ENCODE measurements at places on chromosomes 6 and 20.
A peak's percentile ranks its signal among the peaks of the same experiment; 100 is the strongest.

DNA sequence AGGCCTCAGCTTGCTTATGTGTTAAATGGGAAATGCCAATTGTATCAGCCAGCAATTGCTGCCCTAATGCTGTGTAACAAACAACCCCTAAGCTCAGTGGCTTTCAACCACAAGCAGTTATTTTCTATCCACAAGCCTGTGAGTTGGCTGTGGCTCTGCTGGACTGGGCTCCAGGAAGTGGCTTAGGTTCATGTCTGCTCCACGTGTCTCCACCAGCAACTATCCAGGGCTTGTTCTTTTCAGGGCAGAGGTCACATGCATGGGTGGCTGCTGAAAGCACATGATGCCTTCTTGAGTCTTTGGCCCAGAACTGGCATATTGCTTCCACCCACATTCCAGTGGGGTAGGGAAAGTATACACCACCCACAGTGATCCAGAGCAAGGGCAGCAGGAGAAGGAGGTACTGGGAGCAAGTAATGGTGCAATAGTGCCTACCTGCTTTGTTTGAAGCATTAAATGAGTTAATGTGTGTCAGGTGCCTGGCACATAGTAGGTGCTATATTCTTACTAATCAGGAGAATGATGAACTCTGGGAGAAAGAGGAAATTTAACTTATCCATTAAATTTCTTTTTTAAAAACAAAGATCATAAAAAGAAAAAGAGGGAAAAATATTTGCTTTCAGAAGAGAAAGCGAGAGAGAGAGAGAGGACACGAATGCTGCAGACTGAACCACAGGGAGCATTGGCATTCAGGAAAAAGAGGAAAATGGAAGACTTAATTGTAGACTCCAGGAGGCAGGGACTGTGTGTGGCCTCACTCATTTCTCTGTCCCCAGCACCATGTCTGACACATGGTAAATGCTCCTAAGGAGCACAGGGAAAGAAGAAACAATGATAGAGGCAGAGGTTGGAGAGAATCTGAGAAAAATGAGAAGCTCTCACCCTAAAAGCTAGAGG lies 25.2 kb upstream of the RNF24 start:
- DNase-seq, result no peak

GRCh38 chr20:54347166-54347833 lies 128.1 kb upstream of the DOK5 start:
- DNase-seq, result no peak

DNA sequence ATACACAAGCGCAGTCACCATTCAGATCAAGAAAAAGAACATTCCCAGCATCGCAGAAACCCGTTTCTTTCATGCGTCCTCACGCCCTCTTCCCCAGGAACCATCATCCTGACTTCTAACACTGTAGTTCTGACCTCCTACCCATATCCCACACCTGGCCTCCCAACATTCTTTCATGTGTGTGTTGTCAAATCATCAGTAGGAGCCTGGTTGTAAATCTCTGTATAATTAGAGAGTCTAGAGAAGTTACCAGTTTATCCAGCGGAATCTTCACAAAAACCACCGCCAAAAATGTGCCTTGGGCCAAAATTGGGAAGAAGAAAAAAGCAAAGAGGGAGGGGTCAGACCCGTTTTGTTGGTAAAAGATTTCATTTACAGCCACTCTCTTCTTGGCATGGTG lies 91.6 kb downstream of the RTN4IP1 start:
- DNase-seq, result no peak

DNA sequence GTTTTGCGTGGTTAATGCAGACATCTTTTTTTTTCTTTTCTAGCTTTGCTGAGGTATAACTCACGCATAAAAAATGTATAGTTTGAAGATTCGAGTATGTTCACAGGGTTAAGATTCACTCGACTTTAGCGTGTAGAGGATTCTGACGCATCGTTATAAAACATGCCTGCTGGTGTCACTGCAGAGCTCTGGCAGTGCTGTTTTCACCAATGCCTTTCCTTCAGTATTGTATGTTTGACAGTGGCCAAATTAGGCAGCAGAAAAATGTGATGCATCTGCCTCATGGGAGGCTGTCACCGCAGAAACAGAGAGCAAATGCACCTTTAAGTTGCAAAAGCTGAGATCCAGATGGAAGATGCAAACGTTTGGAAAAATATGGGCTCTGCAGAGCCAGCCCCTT lies 18.0 kb upstream of the SIRPB2 start:
- no peak for DNase-seq

DNA sequence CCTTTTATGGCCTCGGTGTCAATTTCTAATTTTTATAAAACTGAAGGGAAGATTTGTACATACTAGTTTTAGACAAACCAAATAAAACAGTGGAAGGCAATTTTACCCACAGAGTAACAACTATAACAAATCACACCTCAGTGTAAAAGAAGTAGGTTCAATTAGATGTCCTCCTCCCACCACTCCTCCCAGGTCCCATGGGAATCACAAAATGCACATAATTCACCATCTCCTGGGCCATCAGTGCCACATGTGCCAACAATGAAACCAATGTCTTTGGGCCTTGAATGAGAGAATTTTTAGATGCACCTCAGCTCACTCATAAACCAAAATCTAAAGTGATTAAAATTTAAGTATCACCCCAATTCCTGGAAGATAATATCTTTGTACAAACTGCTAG lies 267.8 kb downstream of the BTBD9 start:
- DNase-seq, result no peak

- no peak for DNase-seq
These were observed 202.8 kb upstream of the BTBD3 start for GRCh38 chr20:11714886-11715285.

DNA sequence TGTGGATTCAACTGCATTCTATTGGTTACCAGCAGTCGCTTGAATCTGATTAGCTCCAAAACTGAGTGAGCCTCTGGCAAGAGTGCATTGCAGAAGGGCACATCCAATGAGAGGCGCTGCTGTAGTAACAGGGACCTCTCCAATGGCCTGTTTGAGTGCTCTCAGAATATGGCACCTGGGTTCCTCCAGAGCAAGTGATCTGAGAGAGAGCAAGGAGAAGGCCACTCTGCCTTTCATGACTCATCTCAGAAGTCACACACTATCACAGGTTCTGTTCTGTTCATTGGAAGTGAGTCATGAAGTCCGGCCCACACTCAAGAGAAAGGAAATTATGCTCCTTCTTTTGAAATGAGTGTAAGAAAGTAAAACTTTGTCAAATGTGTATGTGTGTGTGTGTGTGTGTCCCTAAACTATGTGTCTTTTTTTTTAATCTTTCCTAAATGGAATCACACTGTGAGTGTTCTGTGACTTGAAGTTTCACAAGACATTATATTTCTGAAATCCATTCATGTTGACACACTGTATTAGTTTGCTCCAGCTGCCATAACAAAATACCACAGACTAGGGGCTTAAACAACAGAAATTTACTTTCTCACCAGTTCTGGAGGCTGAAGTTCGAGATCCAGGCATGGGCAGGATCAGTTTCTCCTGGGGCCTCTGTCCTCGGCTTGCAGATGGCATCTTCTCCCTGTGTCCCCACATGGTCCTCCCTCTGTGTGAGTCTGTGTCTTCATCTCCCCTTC lies 138.3 kb upstream of the CDYL start:
- DNase-seq, result no peak

DNA sequence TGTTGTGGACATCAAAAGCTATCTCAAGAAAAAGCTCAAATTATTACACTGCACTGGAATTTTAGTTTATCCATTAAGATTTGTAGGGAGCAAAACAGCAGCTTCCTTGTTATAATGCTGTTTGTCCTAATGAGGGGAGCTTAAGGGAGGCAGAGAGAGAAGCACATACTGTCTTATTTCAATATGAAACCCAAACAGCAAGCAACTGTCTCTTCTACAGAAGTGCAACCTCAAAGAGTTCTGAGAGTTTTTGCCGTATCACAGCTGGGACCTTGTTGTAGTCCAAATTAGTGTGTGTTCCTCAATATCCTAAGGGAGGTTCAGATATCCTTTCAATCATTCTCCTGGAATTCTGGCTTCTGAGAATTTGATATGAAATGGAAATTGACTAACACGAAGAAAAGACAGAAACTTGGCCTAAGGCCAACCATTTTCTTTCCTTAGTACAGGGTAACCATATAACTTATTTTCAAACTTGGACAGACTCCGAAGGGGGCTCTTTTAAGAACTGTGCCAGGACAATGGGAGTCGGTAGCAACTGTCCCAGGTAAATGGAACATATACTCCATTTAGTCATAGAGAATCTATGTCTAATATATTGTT lies 149.3 kb upstream of the CCN2 start:
- DNase-seq, result no peak

DNA sequence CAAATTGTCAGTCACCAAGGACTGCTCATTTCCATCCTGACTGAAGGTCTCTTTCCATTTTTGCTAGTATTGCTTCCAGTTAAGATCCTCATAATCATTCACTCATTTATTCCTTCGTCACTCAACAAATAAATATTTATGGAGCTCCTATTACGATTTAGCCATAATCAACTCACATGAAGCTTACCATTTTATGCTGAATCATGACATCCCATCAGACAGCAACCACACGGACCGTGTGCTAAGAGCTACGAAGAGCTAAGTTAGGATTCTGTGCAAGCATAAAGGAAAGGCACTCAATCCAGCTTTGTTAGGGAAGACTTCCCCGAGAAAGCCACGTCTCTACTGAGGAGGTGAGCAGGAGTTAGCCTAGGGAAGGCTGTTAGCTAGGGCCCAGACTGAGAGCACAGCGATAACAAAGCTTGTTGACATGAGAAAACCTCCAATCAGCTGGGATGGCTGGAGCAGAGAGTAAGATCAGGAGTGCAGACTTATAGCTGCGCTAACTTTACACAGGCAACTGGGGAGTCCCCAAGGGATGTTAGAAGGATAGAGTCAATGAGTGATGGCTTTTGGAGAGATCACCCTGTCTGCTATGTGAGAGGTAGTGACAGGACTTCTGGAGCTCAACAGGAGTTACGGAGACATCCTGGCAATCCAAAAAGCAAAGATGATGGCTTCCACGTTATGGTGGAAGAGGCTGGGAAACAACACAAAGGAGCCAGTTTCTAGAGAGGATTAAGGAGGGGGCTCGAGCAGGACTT lies 2.6 kb upstream of the GID8 start:
- DNase-seq, result no peak

DNA sequence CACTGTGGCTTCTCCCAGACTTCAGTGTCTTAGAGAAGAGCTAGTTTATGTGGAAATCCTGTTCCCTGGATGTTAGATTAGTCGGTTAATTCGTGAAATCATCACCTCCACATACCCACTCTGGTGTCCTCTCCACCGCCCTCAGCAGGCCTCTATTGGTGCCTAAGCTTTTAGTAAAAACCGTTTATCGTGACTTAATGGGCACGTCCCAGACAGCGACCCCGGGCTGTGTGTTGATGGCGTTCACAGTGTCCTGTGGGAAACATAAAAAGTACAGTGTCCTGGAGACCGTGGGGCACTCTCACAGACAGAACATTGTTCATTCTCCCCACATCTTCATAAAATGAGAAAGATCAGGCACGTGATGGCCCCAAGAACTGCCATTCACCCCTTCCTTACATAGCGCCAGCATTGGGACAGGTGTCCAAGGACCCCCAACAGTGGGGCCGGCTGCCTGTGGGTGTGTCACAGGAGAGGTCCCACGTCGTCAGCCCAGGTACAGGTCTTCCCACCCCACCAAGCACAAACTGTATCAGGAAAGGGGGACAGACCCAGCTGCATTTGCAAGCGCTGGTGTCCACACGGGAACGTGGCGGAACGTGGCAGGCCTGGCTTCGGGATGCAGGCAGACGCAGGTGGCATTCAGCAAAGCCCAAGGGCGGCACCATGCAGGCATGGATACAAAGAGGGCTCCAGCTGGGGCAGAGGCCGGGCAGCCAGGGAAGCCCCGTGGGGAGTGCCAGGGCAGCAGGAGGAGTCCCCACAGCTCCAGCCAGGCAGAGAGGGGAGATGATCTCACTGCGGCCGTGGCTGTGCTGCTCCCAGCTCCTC lies 237.7 kb downstream of the DLL1 start:
- peak; percentile 62 for DNase-seq

DNA sequence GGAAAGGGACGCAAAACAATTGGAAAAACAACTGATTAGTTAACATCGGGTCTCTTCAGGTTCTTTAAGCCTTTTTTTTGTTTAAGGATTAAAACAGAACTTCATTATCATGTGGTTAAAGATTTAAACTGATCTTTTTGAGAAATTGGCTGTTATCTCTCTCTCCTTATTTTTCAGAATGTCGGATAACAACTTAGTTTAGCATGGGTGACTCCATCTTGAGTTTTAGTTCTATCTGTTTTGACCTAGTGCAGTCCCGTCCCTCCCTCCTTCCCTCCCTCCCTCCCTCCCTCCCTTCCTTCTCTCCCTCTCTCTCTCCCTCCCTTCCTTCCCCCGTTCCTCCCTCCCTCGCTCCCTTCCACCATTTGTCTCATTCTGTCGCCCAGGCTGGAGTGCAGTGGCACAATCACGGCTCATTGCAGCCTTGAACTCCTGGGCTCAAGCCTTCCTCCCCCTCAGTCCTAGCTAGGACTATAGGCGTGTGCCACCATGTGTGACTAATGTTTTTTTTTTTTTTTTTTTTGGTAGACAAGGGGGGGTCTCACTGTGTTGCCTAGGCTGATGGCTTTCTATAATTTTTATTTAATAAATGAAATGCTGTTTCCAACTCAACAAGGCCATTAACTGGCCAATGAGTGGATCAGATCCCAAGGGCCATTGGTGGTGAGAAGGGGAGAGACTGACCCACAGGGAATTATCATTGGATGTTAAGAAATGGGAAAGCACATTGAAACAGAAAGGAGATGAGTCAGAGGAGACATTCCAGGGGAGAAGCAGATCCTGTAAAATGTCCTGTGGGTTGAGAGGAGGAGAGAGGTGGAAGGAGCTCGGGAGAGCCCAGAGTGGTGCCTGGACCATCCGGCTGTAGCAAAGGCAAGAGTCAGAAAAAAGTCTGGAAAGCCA lies 13.6 kb downstream of the BAK1 start:
- DNase-seq, result no peak

DNA sequence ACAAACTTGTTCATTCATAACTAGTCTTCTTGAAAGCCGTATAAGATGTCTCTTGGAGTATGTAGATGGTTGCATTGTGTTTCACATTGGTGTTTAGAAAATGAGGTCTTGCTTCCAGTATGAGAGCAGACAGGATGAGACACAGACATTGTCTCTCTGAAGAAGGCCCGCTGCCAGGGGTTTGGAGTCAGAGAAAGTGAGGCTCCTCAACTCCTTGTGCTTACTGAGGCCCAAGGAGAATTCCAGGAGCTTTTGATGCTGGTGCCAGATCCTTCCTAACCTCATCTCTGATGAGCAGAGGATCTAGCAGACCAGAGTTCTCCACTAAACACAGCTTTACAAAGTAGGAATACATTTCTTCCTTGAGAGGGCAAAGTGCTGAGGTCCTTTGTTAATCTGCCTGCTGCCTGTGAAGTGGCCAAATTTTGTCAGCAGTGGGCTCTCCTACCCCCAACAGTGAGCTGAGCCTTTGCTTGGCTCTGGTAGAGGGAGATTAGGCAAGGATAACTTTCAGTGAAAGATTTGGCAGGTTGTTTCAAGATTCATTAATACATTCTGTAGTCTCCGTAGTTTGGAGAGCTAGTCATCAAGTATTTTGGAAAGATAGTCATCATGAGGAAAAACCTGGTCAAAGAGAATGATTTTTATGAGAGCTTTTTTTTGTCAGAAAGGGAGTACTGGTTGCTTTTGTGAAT lies 9.7 kb downstream of the MAPRE1 start:
- DNase-seq, result no peak

GRCh38 chr6:166423781-166424180 lies 41.0 kb upstream of the MPC1 start:
- DNase-seq, result no peak

All from Right ventricle myocardium inferior (tissue), 1 donor.